ENCODE measurements at places on chromosomes 6 and 20.

DNA sequence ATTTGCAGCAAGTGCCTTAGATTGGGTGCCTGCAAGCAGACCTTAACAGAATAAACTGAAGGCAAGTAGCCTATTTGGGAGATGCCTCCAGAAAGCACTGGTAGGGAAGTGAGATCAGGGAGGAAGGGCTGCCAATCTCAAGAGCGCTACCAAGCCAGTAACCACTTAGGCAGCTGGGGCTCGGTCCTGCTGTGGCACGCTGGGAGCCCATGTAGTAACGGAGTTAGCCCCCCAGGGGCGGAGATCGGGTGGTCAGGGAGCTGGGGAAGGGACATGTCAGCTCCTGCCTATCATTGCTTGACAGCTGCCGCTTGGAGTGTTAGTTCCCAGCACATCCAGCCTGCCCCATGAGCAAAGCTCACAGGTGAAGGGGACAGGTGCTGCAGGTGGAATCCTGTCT is 127.0 kb downstream of the CEBPB start:
- no peak for DNase-seq

DNA sequence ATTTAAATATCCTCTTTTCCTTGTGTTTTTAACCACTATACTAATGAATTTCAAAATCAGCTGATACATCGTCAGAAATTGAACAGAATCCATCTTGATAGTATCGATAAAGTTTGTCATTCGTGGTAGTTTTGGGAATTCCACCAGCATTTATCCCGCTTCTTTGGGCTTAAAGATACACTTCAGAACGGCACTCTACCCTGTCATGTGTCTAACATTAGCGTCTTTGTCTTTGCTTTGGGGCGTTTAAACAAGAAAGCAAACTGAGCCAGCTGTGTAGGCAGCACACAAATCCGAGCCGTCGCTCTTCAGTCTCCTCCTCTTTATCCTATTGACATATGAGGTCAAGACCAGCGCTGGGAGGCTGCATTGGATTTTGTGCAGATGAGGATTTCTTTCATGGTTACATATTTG is 27.5 kb upstream of the NHSL1 start:
- DNase-seq, result no peak

GRCh38 chr20:32636283-32636682 is 37.5 kb downstream of the C20orf203 start:
- DNase-seq, result no peak

DNA sequence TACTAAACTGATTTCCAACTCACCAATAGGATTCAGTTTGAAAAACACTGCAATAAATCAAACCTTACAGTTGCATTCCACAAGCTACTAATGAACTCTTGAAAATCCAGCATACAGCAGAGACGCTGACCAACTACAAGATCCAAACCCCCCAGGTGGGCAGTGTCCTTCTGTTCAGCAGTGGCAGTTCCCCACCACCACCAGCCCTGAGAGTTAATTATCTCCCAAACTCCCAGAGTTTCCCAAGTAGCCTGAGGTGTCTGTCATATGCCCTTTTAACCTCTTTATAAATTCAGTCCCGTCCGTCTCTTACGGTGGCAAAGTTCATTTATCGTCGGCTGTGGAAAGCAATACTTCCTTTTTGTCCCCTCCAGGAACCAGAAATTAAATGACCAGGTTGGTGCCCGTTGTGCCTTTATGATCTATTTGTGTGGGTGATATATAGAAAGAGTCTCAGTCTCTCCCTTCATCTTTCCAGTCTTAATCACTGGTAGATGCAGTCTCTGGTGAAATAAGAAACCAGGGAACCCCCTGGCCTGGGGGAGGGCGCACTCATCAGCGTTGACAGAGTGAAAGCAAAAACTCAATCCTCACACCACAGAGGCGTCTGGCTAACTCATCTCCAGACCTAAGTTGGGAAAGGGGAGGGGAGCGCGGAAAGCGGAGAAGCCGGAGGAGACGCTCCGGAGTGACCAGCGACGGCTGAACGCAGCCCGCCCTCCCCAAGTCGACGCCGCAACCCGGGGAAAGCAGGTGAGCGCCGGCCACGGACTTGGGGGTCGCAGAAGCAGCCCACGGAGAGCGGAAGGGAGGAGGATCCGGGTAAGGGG is 717 bp downstream of the MRPL14 start:
- peak; percentile 74 for DNase-seq

GRCh38 chr6:148304976-148305375 is 37.7 kb upstream of the SASH1 start:
- DNase-seq, result no peak

- peak; percentile 16 for DNase-seq
Measured at GRCh38 chr6:106178900-106179299, 92.8 kb downstream of the PRDM1 start.

DNA sequence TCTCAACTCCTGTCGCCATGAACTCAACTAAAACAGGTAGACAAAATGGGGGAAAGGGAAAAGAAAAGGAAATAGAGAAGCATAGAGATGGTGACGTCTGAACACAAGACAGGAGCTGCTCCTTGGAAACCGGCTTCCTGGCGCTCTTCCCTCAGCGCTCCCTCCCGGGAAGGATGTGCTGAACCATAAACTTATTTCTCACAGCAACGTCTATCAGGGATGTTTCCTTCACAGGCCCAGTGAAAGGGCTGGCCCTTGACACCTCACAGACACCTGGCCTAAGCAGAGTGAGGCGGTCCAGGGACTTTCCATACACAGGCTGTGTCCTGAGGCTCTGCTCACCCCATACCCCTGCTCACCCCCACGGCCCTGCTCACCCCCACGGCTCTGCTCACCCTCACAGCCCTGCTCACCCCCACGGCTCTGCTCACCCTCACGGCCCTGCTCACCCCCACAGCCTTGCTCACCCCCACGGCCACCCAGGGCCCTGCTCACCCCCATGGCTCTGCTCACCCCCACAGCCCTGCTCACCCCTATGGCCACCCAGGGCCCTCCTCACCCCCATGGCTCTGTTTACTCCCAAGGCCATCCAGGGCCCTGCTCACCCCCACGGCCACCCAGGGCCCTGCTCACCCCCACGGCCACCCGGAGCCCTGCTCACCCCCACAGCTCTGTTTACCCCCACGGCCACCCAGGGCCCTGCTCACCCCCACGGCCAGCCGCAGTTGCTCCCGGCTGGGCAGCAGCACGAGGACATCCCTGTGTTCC is 653 bp downstream of the FRMD1 start:
- DNase-seq, result no peak

DNA sequence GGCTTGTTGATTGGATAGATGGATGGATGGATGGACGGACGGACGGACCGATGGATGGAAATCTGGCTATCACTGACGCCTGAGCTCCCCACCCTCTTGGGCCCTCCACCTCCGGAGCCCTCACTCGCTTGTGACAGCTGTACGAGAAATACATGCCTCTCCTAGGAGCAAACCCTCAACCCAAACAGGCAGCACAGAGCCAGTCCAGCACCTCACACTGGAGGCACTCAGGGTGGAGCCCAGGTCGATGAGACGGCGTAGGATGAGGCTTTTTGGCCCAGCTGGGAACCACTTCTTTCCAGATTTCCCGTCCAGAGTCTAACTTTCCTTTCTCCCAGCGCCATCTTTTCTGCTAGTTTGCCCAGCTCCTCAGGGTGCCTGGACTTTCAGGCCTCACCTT is 2.7 kb upstream of the LY6G5C start:
- no peak for DNase-seq

DNA sequence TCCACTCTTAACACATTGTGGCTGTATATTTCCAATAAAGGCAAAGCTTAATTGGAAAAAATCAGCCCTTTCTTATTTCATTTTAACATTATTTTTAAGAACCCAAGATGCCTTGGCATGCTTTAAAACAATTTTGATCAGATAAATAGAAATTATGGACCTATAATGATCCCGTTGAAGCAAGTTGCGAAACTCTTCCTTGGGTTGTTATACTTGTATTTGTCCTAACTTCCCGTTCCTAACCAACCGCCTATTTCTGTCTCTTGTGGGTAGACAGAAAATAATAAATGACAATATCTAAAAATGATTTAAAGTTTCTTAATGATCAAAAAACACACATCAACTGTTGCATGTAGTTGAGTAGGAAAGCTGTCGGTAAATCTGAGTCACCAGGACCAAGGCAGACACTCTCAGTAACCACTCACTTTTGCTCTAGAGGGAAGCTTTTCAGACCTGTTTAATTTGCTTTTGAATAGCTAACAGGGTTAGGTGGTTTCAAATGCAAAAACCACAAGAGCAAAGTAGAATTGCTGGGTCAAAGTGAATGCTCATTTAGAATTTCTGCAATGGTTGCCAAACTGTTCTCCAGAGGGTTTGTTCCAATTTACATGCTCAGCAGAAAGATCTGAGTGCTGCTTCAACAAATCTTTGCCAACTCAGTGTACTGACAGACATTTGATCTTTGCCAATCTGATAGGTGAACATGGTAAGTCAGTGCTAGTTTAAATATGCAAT is 34.2 kb upstream of the KCNK5 start:
- DNase-seq, result peak; percentile 79

- no peak for DNase-seq
Measured at GRCh38 chr6:152978058-152978457, 4.8 kb downstream of the FBXO5 start.

GRCh38 chr6:148864941-148865340 is 118.1 kb downstream of the UST start:
- no peak for DNase-seq

DNA sequence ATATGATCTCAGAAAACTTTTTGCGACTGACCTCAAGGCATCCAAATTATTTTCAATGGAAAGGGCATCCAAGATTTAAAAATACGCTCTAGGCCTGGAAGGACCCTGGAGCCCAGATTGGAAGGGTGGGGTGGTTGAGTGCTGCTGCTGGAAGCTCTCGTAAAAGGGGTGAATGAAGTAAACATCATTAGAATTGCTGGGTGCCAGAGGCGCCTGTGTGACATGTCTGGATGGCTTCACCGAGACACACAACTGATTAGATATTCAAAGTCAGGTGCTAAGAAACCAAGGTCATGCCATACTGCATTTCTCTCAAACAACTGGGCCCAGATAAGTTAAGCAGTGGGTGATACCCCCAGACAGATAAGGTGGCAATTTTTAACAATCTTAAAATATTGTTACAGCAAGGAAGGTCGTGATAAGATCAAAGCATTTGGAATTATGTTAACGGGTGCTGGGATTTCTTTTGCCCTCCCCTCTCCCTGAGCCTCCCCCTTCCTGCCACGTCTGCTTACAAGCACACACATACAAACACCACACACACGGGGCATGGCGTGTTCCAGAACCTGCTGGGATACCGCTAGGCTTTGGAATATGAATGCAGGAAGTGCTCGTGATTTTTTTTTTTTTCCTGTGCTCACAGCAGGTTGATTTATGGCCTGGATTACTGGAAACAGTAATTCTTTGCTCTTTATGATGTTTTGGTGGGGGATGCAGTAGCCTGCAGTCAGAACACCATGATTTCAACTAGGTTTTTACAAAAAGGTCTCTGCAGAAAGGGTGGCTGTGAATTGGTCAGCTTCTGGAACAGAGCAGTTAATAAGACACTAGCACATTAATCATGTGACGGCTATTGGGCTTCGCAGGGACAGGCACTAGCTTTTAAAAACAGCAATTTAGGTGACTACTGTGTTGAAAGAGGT is 551.2 kb downstream of the QKI start:
- no peak for DNase-seq

DNA sequence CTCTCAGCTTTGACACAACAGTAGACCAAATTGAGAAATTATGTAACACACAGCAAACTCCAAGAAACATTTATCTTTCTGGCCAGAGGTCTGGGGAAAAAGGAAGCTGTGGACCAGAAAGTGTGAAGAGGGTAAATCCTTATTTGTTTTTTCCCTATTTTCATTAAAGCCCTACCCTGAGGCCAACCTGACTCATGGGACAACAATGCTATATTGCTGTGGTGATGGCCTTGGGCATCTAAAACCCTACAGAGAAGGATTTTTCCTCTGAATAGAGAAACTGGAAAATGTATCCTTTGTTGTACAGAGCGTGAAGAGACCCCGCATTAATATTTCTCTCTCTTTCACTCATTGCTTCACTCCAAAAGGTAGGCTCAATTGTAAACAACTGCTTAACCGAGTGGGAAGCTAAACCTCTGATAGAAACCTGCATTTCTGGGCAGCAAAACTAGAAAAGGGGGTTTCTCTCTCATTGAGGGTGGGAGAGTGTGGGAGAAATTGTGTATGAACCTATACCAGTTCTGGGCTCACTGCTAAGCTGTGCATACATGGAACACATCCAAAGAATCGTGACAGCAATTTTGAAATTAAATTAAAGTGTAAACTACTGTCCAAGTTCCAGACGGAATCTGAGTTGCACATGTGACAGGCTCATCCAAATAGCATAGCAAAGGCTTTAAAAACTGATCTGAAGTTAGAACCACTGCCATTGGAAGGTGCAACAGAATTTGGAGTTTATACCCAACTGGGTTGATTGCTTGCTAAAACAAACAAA is 175.5 kb downstream of the CLVS2 start:
- no peak for DNase-seq

- DNase-seq, result no peak
Measured at GRCh38 chr6:163008186-163008585, 280.4 kb downstream of the PACRG start.

DNA sequence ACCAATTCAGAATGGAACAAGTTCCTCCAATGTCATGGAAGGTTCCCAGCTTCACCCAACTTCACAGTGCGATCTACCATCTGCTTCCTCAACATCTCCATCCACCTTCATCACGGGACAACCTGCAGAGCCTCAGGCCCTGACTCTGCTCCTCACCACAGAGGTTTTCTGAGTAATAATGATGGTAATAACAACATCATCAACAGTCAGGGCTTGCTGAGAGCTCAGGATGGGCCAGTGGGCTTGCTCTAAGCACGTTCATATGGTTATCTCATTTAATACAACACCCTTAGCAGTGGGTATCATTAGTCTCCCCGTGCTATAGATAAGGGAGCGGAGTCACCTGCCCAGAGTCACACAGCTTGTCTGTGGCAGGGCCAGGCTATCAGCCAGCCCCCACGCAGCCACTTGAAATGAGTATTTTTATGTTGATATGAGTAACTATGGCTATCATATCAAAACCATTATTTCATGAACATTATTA is 38.6 kb downstream of the PREX1 start:
- DNase-seq, result no peak

- no peak for DNase-seq
Measured at GRCh38 chr6:169895000-169895759, 143.8 kb downstream of the ERMARD start.

DNA sequence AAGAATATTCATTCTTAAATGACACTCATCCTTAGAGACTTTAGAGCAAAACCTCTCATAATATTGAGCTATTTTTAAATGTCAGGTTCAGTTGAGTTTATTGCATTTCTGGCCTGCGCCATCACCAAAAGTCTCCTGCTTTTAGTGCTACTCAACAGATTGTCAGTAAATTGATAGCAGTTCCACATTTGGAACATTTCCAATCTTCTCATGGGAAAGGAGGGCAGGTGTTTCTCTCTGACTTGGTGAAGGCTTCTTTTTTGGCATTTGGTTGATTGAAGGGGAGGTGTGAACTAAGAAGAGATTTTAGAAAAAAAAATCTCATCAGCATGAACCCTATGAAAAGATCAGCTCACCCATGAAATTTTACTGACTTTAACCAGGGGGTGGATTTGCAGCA is 125.9 kb upstream of the INSM1 start:
- no peak for DNase-seq

- peak; percentile 59 for DNase-seq
Measured at GRCh38 chr6:136927292-136927691, 5.2 kb downstream of the SLC35D3 start.

All from NB4 (cell line).